ENCODE measurements at places on chromosomes 16 and 17.
A peak's percentile ranks its signal among the peaks of the same experiment; 100 is the strongest.

- DNase-seq: no peak
Observed at GRCh38 chr16:87705771-87706277, 60.0 kb downstream of the KLHDC4 start.

DNA sequence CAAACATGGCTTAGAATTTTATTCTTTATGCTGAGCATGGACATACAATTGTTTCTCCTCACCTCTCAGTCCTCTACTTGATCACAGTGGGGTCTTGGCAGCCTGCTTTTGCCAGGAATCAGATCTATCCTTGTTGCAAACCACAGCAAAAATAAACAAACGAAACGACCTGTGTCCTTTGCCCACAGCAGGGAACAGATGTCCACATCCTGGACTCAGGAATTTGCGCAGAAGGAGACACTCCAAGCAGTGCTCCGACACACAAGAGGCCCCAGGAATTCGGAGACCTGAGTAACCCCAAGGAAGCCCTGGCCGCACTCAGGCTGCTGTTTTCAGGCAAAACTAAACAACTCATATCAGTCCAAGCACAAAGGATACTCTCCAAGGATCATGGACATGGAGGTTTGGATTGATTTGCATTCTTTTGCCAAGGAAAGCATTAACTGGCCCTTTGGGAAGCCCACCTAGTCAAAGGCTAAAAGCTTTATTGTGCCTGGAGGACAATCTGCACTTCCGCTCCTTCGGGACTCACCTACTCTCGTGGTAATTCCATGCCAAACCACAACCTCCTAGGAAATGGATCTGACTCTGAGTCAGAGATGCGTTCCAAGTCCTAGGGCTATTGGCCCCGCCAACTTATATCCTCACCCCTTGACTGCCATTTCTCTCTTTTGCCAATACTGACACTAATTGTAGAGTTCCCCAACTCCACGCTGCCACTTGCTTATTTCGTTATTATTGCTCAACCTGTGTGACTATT is 271.1 kb upstream of the CDH11 start:
- DNase-seq: no peak

DNA sequence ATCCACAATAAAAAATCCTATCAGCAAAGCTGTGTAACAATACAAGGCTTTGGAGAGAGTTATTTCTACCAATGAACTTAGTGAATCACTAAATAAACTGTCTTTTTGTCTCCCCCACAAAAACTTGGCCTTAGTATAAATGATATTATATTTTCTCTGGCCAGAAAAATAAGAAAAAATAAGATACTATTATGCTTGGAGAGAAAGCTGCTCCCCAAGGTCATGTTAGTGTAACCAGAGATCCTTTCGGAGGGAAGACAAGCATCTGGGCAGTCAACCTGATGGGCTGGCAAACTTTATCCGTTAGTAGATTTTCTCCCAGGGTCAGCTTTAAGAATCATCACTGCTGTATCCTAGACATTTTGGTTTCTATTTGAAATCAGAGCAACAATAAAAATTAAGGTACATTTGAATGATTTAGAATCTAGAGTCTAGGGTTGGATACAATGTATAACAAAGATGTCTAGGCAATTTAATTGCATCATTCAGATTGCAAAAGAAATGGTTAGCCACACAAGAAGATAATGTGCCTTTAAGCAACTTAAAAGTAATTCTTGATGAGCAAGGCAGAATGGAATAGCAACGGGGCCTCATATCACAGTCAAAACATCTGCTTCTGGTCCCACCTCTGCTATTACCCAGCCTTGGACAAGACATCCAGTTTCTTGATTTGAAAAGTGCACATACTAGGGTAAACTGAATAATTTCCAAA is 280.4 kb downstream of the SLC39A11 start:
- no peak for DNase-seq

- DNase-seq: peak; percentile 70
Observed at GRCh38 chr17:3643889-3644349, 7.4 kb downstream of the CTNS start.

GRCh38 chr16:50273888-50274325 is 7.6 kb downstream of the ADCY7 start:
- DNase-seq: peak; percentile 65

DNA sequence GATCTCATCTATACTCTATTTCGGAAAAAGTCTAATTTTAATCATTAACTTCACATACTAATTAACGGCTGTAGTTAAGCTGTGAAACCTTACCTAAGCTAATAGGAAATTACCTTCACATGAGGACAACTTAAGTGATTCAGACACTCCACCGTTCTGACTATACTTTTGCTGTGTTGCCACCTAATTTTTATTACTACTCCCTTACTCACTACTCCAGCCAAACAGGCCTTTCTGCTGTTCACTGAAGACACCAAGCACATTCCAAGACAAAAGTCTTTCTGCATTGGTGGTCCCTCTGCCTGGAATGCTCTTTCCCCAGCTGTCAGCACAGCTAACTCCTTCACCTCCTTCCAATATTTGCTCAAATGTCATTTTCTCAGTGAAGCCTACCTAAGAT is 1.3 kb downstream of the CMTR2 start:
- DNase-seq: no peak

Data from activated CD4-positive, alpha-beta T cell treated with anti-CD3 and anti-CD28 coated beads, Interleukin-10, Interleukin-2, amounts not matched to agents 100 ng/mL and 50 ng/mL, durations not matched to agents 16 hours and 8 hours (primary cell).